Large intestine (tissue), 12 donors: ENCODE measurements at places on chromosomes 2 and 18. TPM values are rescaled to one million over a fixed set of nuclear protein-coding genes. Genes with fewer than 3 reads are reported as not detected.

GRCh38 chr2:152134488-152135280, 35.8 kb upstream of the CACNB4 start:
- peak; percentile 79 for DNase-seq
- H3K27ac ChIP-seq = peak overlapping the region; percentile 69
- no peak overlapping the region for H3K4me3 ChIP-seq
- H3K4me1 ChIP-seq = peaks cover 8% of the 10 kb centered on the region

The GYPC gene
- polyA plus RNA-seq = 26.7 TPM

- peaks cover 36% of the 10 kb centered on the region for H3K36me3 ChIP-seq
- no peak overlapping the region for H3K27ac ChIP-seq
- no peaks in the 10 kb centered on the region for H3K4me1 ChIP-seq
- DNase-seq = no peak
- no peaks in the 10 kb centered on the region for H3K27me3 ChIP-seq
These were observed 32.8 kb downstream of the SLC66A2 start for GRCh38 chr18:79918615-79919011.

DNA sequence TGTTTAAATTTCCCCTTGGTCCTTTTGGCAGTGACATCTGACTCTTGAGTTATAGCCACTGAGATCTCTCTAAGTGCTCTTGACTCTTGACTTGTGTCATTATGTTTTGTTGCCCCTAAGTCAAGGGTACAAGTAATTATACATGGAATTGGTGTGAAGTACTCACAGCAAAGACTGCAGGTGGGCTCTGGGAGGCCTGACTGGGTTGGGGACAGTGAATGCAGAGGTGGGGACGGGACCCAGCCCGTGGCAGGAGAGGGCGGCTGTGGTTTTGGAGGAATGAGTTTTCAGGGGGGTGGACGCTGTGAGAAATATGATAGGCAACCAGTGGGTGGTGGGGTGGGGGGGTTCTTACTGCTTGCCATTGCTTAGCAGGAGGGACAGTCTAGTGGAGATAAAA, 97.8 kb downstream of the NCK2 start:
- no peaks in the 10 kb centered on the region for H3K36me3 ChIP-seq
- H3K4me1 ChIP-seq = no peaks in the 10 kb centered on the region
- H3K27ac ChIP-seq = no peak overlapping the region

- H3K27me3 ChIP-seq = peaks cover 11% of the 10 kb centered on the region
- no peak overlapping the region for H3K4me3 ChIP-seq
- no peaks in the 10 kb centered on the region for H3K4me1 ChIP-seq
- no peak for DNase-seq
These were observed 53.0 kb upstream of the CCDC150 start for GRCh38 chr2:196586511-196586991.

The EN1 gene
- polyA plus RNA-seq = not detected

GRCh38 chr2:240953426-240954410, 44.7 kb upstream of the SNED1 start:
- H3K4me1 ChIP-seq = peaks cover 3% of the 10 kb centered on the region
- no peak overlapping the region for H3K4me3 ChIP-seq
- peaks cover 6% of the 10 kb centered on the region for H3K27me3 ChIP-seq
- no peak overlapping the region for H3K27ac ChIP-seq
- H3K36me3 ChIP-seq = no peaks in the 10 kb centered on the region

- no peaks in the 10 kb centered on the region for H3K4me1 ChIP-seq
- H3K36me3 ChIP-seq = no peaks in the 10 kb centered on the region
- DNase-seq = no peak
- no peak overlapping the region for H3K27ac ChIP-seq
- no peaks in the 10 kb centered on the region for H3K27me3 ChIP-seq
- H3K4me3 ChIP-seq = no peak overlapping the region
These were observed 182.7 kb downstream of the UXS1 start for GRCh38 chr2:106011380-106011779.
